ENCODE measurements at places on chromosomes 2 and 18.

DNA sequence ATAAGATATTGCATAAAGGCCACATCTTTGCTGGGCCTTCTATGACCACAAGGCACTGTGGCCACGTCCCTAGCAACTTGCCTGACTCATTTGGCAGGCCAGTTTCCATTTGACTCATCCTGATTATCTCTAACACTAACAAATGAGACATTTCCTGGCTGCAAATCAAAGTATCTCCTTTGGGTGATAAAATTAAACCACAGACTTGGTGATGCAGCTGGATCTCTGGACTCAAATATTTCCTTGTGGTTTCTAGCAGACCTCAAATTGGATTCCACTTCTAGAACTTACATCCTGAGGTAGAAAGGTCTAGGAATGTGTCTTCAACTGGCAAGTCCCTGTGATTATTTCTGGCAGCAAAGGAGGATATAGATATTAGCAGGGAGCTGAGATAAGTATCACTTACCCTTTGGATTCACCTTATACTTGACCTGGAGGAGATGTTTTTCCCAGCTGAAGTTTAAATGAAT, 167.9 kb upstream of the NXPH2 start:
- DNase-seq: no peak

GRCh38 chr18:24548583-24548982, 88.1 kb downstream of the HRH4 start:
- DNase-seq: no peak

GRCh38 chr18:69999656-70000055, 52.0 kb upstream of the CD226 start:
- DNase-seq: no peak

DNA sequence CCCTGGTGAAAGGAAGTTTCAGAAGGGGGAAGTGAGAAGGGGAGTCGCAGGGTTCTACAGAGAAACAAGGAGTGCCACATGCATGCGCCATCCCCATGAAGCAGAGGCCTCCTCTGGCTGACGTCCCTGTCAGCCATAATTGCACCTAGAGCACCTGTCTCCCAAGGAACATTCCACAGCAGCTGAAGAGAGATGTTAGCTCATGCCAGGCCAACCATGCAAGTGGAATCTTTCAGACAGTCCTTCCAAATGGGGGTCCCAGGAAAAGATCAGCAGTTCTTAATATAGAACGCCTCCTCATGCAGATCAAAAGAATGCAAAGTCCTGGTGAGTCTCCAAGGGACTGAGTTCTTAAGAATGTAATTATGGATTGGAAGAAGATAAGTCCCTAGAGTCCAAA, 29.6 kb downstream of the MRO start:
- DNase-seq: no peak

DNA sequence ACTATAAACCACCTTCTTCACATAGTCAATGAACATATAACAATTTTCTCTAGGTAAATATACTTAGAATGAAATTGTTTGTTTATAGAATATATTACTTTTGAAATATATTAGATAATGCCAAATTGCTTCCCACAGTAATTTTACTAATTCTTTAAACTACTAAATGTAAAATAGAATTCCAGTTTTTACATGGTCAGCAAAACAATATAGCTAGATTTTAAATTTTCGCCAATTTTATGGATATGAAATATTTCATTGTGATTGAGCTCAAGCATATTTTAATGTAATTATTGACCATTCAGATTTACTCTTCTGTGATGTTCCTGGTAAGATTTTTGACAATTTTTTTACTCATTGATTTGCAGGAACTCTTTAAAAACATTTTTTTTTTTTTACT, 444.6 kb downstream of the PARD3B start:
- no peak for DNase-seq

- no peak for DNase-seq
Measured at GRCh38 chr2:137677466-137677865, 286.8 kb upstream of the HNMT start.

DNA sequence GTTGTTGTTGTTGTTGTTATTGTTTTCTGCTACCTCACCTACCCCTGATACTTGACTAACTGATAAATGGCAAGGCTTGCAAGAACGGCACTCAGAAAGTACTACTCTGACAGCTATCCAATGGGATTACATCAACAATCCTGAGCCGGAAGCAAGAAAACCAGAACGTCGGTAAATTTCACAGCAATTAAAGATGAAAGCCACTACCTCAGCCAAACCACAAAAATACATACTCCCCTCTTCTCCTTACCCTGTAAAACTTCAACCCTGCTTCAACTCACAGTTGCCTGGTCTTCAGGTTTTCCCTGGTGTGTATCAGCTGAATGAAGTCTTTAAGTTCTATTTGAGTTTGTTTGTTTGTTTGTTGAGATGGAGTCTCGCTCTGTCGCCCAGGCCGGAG, 293.7 kb upstream of the RND3 start:
- no peak for DNase-seq

- no peak for DNase-seq
Measured at GRCh38 chr2:70808983-70809958, 11.1 kb downstream of the CLEC4F start.

GRCh38 chr2:101617188-101617587, 80.3 kb upstream of the MAP4K4 start:
- DNase-seq: no peak

DNA sequence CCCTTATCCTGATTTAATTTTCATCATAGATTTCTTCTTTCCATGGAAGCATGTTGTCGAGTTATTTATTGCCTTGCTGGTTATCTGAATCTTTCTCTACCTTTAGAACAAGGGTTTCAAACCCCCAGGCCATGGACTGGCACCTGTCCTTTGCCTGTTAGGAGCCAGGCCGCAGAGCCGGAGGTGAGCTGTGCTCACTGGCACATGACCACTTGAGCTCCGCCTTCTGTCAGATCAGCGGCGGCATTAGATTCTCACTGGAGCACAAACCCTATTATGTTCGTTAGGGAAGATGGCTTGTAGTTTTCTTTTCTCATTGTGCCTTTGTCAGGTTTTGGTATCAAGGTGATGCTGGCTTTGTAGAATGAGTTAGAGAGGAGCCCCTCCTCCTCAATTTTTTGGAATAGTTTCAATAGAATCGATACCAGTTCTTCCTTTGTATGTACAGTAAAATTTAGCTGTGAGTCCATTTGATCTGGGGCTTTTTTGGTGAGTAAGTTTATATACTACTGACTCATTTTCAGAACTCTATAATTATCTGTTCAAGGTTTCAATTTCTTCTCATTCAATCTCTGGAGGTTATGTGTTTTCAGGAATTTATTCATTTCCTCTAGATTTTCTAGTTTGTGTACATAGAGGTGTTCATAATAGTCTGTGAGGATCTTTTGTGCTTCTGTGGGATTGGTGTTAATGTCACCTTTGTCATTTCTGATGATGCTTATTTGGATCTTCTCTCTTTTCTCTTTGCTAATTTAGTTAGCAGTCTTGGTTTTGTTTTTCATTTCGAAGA, 668.0 kb upstream of the FAM98A start:
- DNase-seq: no peak

GRCh38 chr2:156837635-156838370, 401.6 kb downstream of the GPD2 start:
- no peak for DNase-seq

- no peak for DNase-seq
Measured at GRCh38 chr2:10159086-10159485, 36.5 kb downstream of the RRM2 start.

GRCh38 chr2:72864500-72864899, 22.7 kb upstream of the SPR start:
- no peak for DNase-seq

- DNase-seq: no peak
Measured at GRCh38 chr2:78634425-78634824, 391.1 kb upstream of the REG3G start.

GRCh38 chr2:212970132-212970531, 181.3 kb downstream of the IKZF2 start:
- no peak for DNase-seq

- no peak for DNase-seq
Measured at GRCh38 chr2:42925742-42926433, 133.5 kb upstream of the HAAO start.

- DNase-seq: peak; percentile 78
Measured at GRCh38 chr2:24613154-24613814, 122.2 kb downstream of the NCOA1 start.

DNA sequence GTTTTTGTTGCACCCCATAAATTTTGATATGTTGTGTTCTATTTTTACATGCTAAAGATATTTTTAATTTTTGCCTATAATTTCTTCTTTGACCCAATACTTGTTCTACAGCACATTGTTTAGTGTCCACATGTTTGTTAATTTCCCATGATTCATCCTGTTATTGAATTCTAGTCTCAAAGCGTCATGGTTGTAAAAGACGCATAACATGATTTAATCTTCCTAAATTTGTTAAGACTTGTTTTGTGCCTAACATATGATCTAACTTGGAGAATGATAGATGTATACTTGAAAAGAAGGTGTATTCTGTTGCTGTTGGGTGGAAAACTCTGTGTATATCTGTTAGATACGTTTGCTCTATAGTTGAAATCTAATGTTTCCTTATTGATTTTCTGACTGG, 27.1 kb upstream of the SULT1C3 start:
- no peak for DNase-seq

- no peak for DNase-seq
Measured at GRCh38 chr2:47697000-47697601, 85.8 kb upstream of the MSH6 start.

DNA sequence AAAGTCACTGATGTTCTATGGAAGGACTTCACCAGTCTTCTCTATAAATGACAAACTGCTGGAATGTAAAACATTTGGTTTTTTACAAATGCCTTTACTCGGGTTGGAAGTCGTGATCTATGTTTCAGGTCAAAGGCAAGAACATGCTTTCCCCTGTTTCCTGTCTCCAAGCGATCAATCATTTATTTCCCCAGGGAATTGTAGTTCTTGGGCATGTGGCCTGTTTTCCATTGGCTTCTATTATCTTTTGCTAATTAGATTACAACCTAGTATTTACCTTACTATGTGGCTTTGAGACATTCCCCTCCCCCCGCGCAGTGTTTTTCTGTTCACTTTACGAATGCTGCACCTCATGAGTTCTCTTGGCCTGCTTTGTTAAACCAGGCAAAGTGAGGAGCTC, 684.2 kb downstream of the EPHA4 start:
- no peak for DNase-seq

DNA sequence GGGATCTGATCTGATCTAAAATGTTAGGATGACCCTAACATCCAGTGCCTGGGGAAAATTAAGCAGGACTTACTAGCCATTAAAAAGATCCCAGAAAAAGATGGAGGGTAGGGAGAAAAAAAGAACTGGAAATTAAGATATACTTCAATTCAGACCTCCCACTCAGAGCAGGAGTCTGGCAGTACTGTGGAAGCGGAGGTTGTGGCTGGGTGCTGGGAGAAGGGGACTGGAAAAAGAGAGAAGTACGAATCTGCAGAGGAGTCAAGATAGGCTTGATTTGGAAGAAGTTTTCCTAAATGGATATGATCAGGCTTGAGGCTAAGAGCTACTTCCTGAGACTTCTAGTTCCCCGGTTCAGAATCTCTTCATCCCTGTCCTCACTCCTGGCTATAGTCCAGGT, 33.5 kb upstream of the IHH start:
- no peak for DNase-seq

DNA sequence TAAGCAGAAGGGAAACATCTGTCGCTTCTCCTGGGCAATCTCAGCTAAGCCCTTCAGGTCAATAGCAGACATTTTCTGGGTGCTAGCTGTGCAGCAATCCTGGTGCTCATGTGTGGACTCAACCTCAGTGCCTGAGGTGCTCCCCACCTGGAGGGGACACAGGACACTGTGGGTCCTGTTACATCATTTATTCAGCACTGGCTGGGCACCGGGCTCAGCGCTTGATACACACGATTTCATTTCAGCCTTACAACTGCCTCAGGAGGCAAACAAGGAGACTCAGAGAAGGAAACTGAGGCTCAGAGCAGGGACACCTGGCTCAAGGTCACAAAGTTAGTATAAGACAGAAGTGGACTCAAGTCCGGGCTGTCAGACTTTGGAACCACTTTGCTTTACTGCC, 46.7 kb downstream of the MARCO start:
- DNase-seq: no peak

DNA sequence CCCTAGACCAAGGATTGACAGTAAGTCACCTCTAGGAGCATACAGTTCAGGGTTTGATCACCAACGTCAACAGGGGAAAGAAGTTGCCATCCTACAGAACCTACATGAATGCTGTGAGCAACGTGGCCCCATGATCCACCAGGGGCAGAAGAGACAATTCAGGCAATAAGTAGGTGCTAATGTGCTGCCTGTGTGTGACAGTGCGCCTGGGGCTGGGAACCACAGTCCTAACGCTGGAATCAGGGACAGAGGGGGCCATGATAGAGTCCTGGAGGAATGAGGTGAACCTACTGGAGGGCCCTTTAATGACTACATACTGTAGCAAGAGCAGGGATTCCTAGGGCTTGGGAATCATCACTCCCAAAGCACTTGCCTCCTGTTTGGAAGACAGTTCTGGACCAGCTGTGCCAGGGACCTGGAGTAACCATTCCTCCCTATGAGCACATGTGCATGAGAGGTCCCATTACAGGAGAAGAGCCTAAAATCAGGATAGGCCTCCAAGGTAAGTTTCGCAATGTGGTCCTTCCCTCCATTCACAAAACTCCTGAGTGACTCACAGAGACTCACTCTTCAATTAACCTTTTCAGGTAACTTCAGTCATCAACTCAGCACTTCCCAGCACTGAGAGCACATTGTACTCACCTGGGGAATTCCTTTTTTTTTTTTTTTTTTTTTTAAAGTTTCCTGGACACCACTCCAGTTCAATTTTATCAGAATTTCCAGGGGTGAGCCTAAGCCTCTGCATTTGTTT, 214.0 kb downstream of the TMEM163 start:
- no peak for DNase-seq

DNA sequence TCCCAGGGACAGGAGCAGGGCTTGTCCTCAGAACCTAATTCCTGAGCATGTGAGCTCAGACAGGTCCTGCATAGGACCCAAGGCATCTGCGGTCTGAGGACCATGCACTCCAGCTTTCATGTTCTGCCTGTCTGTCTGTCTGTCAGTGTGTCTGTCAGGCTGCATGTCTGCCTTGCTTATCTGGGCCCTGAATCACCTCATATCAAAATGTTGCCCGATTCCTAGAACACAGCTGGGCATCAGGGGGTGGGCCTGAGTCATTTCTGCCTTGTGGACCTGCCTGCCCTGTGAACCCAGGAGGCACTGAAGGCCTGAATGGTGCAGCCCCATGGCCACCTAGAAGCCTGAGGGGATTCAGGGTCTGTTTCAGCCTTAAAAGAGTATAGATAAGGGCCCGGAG, 22.1 kb downstream of the INHBB start:
- DNase-seq: no peak

- no peak for DNase-seq
Measured at GRCh38 chr18:25077038-25077943, 274.7 kb downstream of the ZNF521 start.

GRCh38 chr2:119062179-119062578, 96.4 kb downstream of the C1QL2 start:
- no peak for DNase-seq
